ENCODE measurements at places on chromosomes 2 and 18.

GRCh38 chr2:150484006-150484405, 3.5 kb downstream of the RND3 start:
- peak; percentile 7 for DNase-seq

DNA sequence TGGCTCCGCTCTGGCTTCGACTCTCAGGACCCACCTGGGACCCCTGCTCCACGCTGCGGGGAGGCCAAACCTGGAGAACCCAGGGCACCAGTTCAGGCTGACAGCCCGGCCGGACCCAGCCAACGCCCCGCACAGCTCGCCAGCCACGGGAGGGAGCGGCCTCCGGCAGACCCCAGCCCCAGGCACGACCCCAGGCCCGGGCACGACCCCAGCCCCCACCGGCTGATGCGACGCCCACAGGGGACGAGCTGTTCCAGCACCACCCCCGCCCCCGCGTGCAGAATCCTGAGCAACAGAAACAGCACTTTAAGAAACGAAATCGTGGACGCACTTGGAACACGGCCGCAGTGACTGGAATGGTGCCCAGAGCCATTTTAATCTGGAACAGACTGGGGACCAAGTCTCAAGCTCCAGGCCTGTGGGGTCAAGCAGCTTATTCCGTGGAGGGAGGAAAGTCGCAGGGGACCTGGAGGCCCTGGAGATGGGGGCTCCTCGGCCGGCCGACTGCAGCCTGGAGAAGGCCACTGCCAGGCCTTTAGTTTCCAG, 74.2 kb downstream of the MBP start:
- no peak for DNase-seq

DNA sequence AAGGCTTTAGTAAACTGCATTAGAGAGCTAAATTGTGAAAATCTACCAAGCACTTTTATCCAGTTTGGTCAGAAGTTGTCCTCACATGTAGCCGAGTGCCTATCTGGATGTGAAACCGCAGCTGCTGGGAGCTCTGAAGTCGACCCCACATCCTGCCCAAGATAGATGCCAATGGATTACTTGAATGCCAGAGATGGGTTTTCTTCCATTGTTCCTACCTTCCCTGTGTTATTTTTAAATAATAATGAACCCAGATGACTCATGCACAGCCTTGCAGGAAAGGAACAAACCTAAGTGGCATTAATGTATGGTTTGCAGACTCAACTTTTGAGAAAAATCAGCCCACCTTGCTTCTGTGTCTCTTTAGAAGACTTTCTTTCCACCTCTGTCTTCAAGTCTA, 408.5 kb downstream of the FBXO15 start:
- DNase-seq = no peak

DNA sequence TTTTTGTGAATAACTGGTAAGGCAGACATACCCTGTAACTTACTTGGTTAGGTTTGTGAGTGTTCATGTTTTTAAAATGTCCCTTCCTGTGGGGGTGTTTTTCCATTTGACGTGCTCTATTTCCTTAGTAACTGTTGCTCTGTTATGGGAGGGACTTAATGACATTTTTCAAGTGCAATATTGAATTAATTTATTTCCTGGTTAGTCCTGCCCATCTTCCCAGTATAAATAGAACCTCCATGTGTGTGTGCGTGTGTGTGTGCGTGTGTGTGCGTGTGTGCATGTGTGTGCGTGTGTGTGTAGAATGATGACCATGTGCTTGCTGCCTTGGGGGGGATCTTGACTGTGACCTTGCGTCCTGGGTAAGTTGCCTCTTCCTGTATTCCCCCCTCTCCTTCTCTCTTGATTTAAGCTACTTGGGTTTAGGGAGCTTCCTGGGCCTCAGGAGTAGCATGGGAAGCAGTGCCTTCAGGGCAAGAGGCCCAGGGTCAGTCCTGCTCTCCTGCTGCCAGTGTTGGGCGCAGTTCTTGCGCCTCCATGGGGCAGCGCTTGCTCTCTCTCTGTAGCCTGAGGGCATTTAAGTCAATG, 163.9 kb downstream of the LDLRAD4 start:
- no peak for DNase-seq

GRCh38 chr2:63738019-63738418, 103.7 kb upstream of the UGP2 start:
- DNase-seq = no peak

DNA sequence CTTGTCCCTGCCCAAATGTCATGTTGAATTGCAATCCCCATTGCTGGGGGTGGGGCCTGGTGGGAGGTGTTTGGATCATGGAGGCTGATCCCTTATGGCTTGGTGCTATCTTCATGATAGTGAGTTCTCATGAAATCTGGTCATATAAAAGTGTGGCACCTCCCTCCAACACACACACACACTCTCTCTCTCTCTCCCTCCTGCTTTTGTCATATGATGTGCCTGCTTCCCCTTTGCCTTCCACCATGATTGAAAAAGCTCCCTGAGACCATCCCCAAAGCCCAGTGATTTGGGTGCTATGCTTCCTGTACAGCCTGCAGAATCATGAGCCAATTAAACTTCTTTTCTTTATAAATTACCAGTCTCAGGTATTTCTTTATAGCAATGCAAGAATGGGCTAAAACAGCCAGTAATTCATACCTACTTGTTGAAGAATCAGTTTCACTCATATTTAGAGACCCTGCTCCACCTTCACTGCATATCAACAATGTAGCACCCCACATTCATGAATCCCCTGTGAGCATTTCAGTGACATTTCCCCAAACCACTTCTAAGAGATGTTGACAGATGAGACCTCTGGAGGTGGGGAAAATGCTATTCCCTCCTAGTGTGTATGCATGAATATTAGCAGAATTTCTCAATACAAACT, 54.8 kb upstream of the STK17B start:
- no peak for DNase-seq

DNA sequence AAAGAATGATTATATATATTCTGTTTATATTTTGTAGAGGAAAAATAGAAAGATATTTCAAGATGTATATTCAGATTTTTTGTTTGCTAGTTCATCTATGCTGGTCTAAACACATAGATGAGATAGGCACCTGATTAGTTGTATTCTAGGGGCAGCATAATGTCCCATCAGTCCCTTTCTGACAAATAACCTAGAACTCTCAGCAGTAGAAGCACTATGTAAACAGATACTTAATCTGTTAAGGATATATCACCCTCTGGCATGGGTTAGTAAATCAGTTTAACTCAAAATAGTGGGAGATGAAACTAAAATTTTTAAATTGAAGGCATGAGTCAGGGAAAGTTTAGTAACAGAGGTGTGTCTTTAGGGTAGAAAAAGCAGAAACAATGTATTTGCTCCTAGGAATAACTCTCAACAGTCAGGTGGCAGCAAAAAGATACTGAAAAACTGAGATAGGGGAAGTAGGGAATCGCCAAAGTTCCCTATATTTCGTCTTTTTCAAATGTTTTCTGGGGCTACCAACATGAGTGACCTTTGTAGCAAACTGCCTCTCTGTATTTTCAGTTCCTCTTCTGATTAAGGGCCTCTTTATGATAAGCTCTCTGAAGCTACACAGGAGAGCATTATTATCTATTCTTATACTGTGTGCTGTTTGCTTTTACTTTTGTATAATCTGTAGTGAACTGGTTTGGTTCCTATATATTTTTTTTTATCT, 5.7 kb downstream of the PPP1R1C start:
- DNase-seq = no peak

- no peak for DNase-seq
Measured at GRCh38 chr2:182894174-182894573, 27.7 kb upstream of the FRZB start.

GRCh38 chr18:47323158-47323557, 71.7 kb upstream of the SKOR2 start:
- no peak for DNase-seq

- no peak for DNase-seq
Measured at GRCh38 chr18:27719680-27720079, 457.2 kb downstream of the CDH2 start.

GRCh38 chr2:197183355-197183754, 127.2 kb downstream of the ANKRD44 start:
- no peak for DNase-seq

DNA sequence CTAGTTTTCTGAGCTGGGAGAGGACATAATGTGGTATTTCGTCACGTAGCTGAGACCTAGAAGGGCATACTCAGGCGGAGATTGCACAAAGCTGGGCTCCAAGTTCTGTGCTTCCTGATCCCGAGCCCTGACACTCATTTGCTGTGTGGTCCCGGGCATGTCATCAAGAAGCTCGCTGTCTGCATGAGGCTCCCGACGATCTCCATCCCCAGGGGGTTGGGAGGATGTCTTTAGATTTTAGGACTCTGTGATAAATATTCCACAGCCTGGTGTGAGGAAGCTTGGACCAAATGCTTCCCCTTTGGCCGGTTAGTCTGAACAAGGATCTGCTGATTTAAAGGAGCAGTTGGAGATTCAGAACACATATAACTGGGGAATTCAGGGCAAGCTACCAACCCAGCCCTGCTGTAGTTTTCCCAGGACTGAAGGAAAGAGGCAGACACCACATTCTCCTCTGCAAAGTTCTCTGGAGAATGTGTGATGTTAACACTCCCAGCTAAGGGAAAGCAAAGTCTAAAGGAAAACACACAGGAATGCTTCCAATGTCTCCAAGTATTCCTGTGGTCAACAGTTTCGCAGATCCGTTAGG, 2.3 kb downstream of the KCNE4 start:
- no peak for DNase-seq

- no peak for DNase-seq
Measured at GRCh38 chr2:221624475-221624874, 52.4 kb upstream of the EPHA4 start.

GRCh38 chr18:62715759-62716615, 646 bp downstream of the PHLPP1 start:
- DNase-seq = peak; percentile 70

GRCh38 chr18:66792466-66792865, 188.6 kb upstream of the CDH19 start:
- DNase-seq = no peak

- no peak for DNase-seq
Measured at GRCh38 chr18:62506495-62507143, 16.2 kb upstream of the ZCCHC2 start.

DNA sequence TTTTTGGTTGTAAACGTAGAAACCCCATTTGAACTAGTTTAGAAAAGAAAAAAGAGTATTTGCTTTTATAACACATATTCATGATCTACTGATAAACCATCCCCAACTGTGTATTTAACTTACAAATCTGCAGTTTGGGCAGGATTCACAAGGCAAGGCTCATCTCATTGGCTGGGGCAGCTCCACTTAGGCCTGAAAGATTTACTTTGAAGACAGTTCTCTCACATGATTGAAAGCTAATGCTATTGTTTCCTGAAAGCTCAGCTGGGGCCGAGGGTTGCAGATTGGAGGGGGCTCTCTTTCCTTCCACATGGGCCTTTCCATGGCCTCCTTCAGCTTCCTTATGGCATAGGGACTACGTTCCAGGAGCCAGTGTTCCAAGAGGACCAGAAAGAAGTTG, 47.4 kb downstream of the ARHGAP15 start:
- no peak for DNase-seq

DNA sequence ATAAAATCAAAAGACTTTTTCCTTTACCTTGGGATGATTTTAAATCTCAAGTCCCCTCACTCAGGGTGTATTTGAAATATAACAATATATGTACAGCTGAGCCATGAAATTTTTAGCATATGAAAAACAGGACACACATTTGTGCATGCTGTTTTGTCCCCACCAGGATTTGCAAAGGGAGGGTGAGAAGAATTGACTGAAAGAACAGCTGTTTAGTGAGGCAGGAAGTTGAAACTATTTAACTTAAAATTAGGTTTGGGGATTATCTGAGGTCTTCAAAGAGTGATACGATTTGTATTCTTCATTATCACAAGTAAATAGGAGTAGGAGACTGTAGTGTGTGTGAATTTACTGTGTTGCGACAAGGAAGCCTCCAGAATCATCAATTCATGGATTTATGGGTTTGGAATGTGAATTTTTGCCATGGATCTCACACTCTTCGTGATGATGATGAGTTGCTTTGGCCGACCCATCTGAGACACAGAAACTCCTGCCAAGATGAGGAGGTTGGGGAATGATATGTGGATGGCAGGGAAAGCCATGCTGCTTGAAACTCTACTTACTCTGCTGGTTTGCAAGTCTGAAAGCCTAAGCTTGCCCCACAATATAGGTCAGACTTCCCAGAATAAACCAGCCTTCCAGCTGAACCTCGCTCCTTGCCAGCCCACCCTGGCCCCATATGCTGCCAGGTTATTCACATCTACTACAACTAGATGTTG, 31.0 kb upstream of the SPATS2L start:
- DNase-seq = no peak

DNA sequence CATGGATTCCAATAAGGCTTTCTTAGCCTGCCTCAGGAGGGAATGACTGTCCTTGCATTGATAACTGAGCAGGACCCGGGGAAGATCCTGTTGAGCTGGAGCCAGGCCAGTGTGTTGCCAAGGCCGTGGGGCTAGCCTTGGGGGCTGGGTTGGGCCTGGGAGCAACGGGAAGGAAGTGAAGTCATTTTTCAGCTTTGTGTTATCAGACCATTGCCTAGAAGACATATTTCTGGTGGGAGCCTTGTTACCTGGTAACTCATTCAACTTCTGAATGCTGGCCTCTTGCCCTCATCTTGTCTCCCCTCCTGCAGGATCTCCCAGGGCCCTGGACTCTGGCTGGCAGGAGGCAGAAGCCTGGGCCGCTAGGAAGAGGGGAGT, 92.7 kb upstream of the MGAT5 start:
- DNase-seq = no peak

DNA sequence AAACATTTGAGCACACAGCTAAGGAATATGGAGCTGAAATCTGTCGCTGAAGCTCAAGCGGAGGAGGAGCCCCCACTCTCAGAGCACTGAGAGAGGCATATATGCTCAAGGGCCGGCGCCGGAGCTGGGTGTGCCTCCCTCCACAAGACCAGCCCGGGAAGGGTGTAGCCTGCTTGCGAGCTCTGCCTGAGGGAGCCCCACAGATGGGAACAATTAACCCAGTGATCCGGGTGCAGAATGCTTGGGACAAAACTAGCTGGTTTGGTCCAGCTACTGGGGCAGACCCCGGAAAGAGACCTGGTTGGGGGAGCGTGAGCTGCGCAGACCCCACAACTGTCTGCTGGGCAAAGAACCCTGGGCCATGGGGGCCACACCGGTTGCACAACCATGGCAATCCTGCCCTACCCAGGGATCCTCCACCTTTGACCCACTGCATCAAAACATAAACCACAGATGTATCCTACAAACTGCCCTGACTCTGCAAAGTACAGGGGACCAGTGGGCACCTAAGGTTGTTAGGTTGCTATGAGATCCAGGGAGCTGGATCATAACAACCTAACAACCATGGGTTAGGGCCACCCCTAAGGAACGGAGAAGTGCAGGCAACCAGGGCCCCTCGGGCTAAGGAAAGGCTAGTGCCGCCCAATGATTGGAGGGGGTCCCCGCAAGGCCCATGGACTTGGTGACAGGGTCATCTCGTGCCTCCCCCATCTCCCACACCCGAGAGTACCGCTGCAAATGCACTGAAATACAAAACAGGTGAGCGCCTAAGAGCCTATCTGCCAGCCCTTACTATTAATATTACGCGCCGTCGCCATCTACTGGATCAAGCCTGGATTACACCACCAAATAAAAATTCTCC, 53.4 kb upstream of the SCN1A start:
- peak; percentile 80 for DNase-seq

GRCh38 chr2:134238371-134238770, 15.5 kb upstream of the MGAT5 start:
- no peak for DNase-seq

GRCh38 chr2:23445450-23445868, 60.5 kb downstream of the KLHL29 start:
- DNase-seq = no peak

All from COR-L47 (cell line).